ENCODE measurements at places on chromosomes 16 and 17.

DNA sequence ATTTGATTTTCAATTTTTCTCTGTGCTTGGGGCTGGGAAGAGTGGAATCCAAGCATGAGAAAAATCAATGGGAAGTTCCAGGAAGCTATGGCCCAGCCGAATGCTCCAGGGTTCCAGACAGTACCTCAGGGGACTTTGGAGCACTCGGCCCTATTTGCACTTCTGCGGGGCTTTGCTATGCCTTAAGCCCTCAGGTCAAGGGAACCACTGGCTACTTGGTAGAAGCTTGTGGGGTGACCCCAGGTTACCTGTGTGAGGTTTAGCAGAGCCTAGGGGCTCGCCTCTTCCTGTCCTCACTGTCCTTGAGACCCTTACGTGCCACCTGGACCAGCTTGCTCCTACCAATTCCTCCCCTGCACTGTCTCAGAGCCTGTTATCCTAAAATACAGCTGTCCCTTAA is 121.3 kb downstream of the MGAT5B start:
- DNase-seq = no peak

DNA sequence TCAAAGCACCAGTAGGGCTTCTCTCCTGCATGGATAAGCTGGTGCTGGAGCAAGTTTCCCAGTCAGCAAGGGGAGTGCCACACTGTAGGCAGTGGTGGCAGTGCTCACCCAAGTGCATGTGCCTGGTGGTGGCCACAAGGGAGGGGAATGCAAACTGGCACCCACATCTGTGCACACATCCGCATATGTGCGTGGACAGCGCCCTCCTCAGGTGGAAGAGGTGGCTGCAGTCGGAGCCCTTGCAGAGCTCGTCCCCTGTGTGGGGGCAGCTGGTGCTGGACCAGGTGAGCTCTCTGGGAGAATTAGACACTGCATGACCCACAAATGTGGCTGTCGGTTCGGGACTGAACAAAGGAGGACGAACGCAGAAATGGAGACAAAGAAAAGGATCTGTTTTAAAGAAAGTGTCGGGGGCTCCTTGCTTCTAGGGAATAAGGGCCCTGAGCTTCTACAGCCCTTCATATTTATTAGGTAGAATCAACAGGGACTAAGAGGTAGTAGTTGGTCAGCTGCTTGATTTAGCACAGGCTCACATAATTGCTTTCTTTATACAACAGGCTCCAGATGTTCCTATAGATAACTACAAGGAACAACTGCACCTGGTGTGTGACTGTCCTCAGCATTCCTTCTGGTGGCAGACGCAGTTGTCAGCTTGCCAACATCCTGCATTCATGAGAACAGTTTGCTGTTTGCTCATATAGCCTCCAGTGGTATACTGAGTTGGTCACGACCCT is 5.3 kb upstream of the ZNF689 start:
- DNase-seq = no peak

DNA sequence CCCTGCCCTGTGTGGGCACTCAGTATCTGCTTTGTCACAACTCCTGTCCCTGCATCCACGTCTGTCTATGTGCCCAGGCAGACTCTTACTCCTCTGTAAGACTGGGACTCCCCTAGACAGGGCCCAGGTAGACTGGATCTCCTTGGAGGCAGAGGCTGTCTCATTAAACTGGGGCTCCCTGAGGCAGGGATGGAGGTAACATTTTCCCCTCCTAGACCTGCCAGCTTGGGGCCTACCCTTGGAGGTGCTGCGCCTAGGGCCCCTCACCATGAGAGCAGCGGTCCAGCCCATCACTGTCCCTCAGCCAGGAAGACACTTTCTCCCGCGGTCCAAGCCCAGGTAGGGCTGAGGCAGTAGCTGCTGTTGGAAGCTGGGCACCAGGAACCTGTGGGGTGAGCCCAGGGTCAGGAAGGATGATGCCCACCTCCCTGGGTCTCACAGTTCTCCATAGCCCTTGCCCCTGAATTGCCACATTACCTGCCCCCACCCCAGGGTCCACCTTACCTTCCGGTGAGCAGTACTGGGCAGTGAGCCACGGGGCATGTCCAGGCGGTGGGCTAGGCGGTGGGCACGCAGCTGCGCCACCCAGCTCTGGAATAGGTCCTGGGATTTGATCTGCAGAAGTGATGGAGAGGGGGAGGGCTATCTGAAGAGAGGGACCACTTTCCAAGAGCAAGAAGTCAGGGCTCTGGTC is 3.4 kb downstream of the OSBPL7 start:
- no peak for DNase-seq

DNA sequence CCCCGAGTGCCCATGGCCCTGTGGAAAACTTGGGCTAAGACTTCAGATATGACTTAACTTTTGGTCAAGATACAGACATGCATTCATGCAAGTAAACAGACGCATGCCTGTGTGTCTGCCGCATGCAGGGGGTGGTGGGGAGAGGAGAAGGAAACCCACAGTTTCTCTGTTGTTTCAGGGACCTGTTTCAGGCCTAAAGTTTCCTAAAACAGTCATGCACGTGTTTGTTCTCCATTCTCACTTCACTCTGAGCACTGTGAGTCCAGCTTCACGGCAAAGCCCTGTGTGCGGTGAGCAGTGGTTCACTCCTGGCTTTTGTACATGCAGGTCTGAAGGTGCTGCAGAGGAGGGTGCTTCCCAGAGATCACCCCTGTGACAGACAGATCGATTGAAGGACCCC is 158.7 kb downstream of the FOXL1 start:
- DNase-seq = no peak

DNA sequence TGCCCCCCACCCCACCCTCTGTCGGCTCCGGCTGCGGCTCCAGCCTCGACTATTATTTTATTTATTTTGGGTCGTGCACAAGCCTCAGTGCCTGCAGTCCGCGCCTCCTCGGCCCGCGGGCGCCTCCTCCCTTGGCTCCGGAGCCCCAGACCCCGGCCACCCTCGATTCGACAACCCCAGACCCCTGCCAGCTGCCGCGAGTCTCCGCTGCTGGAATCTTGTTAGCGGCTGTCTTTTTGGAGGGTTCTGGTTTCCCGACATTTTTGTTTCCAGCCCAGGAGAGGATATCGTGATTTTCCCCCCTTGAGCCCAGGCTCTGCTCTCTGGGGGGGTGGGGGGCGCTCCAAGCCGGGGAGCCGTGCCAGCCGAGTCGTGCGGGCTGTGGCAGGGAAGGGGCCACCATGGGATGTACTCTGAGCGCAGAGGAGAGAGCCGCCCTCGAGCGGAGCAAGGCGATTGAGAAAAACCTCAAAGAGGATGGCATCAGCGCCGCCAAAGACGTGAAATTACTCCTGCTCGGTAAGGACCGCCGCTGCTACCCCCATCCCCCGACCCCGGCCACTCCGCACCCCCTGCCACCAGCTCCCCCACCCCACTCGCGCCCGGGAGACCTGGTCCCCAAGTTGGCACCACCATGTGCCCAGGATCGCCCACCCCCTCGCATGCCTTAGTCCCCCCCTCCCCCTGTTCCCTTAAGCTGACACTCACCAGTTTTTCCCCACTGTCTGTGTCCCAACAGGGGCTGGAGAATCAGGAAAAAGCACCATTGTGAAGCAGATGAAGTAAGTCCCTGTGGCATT is 746 bp downstream of the GNAO1 start:
- DNase-seq = no peak

- DNase-seq = no peak
These were observed 3.5 kb upstream of the PKMYT1 start for GRCh38 chr16:2983706-2984136.

GRCh38 chr17:45792995-45793755 is 9.1 kb downstream of the CRHR1 start:
- DNase-seq = no peak

DNA sequence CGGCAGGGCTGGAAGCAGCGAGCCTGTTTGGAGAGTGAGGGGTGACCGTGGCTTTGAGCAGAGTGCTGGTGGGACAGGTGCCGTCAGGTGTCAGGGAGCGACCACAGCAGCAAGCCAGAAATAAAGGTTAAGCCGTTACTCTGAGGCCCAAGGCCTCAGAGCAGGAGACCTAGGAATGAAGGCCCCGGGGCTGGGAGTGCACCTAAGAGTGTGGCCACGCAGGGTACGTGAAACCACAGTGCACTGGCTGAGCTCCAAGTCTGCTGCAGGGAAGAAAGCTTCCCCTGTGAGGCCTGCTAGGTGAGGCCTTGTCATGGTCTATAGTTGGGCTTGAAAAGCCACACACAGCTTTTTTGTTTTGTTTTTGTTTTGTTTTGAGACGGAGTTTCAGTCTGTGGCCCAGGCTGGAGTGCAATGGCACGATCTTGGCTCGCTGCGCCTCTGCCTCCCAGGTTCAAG is 8.7 kb downstream of the CLUAP1 start:
- DNase-seq = no peak

DNA sequence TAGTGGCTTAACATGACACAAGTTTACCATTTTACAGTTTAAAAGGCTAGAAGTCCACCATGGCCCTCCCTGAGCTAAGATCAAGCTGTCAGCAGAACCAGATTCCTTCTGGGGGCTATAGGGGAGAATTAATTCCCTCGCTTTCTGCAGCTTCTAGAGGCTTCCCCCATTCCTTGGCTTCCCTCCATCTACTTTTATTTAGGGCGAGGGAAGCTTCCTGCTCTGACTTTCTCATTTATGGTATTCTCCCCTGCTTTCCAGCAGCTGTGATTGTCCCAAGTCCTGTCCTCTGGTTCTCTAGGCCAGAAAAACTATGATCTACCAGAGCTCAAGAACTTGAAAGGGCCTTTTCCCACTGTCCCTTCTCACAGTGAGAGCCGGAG is 4.3 kb downstream of the CETP start:
- DNase-seq = no peak

DNA sequence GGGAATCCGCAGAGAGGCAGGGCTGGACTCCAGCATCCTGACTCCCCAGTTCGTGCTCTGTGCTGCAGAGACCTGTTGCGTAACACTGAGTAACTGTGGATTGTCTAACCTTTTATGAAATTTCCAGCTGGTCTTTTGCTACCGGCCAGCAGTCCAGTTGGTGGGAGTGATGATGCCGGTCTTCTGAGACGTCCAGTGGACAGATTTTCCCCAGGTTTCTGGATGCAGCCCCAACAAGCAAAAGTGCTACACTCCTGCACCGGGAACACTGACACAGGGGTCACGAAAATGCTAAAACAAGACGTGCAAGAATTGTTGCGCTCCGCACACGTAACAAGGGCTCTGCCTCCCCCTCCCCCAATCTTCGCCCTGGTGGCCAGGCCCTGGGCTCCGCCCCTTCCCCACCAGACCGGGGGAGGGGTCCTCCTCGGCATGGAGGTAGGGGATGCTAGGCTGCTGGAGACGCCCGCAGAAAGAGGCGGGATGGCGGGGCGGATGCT is 701 bp upstream of the MRC2 start:
- DNase-seq = no peak

DNA sequence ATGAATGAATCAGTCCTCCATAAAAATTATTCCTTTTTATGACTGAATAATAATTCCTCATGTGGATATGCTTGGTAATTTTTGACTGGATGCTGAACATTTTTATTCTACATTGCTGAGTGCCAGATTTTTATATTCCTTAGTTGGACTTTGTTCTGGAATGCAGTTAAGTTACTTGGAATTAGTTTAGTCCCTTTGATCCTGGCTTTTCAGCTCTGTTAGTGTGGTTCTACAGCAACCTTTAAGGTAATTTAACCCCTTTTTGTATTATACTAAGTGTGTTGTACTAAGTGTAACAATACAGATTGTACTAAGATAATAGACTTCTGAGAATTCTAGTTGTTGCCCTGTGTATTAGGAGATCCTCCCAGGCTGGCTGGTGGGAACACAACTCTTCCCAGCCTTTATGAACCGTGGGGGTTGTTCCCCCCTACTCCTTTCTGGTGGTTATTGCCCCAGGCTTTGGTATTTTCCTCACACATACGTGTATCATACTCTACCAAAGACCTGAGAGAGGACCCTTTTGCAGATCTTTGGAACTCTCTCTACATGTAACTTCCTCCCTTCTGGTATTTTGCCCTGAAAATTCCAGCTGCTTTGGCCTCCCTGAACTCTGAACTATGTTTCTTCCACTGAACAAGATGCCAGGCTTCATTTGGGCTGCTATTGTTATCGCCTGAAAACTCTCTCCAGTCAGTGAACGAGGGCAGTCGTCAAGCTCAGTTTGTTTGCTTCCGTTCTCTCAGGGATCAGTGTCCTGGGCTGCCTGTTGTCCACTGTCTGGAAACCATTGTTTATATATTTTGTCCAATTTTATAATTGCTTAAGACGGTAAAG is 30.5 kb downstream of the TANGO6 start:
- DNase-seq = no peak

- DNase-seq = no peak
These were observed 6.8 kb upstream of the ITGAD start for GRCh38 chr16:31386157-31386984.

- no peak for DNase-seq
These were observed 60.9 kb downstream of the RAI1 start for GRCh38 chr17:17742133-17742621.

DNA sequence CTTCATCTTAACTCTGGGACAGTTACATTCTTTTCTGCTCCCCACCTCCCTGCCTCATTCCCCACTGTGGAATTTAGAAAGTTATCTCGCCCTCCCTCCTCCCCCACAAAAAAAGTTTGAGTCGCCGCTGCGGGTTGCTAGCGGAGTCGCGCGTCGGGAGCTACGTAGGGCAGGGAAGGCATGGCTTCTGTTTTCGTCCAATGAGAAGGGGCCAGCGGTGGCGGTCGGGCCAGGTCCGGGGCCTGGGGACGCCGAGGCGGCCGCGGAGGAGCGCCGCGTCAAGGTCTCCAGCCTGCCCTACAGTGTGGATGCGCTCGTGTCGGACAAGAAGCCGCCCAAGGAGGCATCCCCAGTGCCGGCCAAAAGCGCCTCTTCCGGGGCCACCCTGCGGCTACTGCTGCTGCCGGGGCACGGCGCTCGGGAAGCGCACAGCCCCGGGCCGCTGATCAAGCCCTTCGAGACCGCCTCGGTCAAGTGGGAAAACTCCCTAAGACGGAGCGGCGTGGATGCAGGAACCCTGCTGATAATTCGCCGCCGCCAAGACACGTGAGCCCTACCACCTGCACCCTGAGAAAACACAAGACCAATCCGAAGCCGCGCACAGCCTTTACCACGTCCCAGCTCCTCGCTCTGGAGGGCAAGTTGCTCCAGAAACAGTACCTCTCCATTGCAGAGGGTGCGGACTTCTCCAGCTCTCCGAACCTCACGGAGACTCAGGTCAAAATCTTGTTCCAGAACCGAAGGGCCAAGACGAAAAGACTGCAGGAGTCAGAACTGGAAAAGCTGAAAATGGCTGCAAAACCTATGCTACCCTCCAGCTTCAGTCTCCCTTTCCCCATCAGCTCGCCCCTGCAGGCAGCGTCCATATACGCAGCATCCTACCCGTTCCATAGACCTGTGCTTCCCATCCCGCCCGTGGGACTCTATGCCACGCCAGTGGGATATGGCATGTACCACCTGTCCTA is 8.9 kb downstream of the OR4D1 start:
- no peak for DNase-seq

GRCh38 chr17:38691154-38691553 is 13.9 kb upstream of the MLLT6 start:
- no peak for DNase-seq

- no peak for DNase-seq
These were observed 24.3 kb downstream of the PELP1 start for GRCh38 chr17:4679658-4680057.

- DNase-seq = no peak
These were observed 296.6 kb upstream of the CDH11 start for GRCh38 chr16:65418435-65418834.
